CD4-positive, alpha-beta T cell treated with Interferon alpha-2 for 1 hour (primary cell): ENCODE measurements at places on chromosomes 3 and 15.
A peak's percentile ranks its signal among the peaks of the same experiment; 100 is the strongest.

DNA sequence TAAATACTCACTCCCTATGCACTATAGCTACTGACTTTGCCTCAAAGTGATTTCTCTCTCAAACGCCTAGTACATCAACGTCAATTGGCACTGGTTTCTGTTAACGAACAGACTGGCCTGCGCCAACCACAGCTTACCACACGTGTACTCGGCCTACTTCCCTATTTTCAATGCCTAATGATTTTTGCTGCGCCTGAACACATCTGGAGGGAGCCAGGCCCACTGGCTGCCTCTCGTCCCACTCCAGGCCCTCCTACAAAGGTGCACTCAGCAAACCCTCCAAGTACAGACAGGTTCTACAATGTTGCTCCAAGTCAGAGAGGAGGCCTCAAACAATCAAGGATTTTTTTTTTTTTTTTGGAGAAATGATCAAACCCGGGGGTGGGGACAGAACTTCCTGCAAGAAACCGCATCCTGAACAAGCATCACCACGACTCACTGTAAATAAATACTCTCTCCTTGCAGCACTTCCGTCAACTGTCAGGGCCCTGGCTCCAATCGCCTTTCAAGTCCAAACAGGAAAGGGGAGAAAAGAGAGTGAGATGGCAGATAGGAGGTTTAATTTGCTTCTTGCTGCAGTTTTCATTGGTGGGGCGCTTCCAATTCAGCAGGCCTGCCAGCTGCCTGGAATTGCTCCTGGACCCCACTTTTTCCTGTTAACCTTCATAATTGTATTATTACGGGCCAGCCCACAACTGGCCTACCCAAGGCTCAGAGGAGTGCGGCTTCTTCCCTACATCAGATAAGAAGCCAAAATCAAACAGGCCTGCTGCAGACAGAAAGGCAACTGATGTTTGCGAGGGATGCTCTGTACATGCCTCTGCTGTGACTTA is 139.3 kb downstream of the FOXP1 start:
- peak; percentile 85 for DNase-seq

- DNase-seq, result no peak
These were observed 172.5 kb downstream of the POTEB3 start for GRCh38 chr15:21267671-21268395.

- DNase-seq, result no peak
These were observed 94.3 kb downstream of the XRN1 start for GRCh38 chr3:142353571-142353970.

DNA sequence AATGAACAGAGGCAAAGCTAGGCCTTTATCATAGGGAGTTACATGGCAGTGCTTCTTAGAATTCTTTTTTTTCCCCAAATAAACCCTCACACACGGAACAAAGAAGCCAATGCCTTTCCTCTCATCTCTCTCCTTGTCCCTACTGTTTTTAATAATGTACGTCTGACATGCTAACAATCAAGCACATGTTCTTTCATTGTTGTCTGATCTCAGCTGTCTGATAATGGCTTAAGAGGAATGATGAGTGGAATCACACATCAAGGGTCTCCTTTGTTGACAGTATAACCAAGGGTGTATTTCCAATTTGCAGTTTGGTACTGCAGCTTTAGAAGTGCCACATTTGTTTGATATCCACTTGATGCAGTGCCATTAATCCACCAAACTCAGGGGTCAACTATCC is 34.8 kb upstream of the EPHA3 start:
- no peak for DNase-seq

- no peak for DNase-seq
These were observed 18.3 kb downstream of the STIMATE start for GRCh38 chr3:52879090-52879489.

GRCh38 chr3:42600958-42601675 is 631 bp downstream of the NKTR start:
- peak; percentile 29 for DNase-seq

GRCh38 chr15:51731549-51732267 is 5.7 kb downstream of the LYSMD2 start:
- peak; percentile 80 for DNase-seq
